Fibroblast of gingiva (primary cell): ENCODE measurements at places on chromosomes 13 and 19.
A peak's percentile ranks its signal among the peaks of the same experiment; 100 is the strongest.

- no peak for DNase-seq
Measured at GRCh38 chr13:66914155-66914554, 316.0 kb downstream of the PCDH9 start.

- DNase-seq: no peak
Measured at GRCh38 chr13:49932066-49932465, 4.1 kb downstream of the SPRYD7 start.

DNA sequence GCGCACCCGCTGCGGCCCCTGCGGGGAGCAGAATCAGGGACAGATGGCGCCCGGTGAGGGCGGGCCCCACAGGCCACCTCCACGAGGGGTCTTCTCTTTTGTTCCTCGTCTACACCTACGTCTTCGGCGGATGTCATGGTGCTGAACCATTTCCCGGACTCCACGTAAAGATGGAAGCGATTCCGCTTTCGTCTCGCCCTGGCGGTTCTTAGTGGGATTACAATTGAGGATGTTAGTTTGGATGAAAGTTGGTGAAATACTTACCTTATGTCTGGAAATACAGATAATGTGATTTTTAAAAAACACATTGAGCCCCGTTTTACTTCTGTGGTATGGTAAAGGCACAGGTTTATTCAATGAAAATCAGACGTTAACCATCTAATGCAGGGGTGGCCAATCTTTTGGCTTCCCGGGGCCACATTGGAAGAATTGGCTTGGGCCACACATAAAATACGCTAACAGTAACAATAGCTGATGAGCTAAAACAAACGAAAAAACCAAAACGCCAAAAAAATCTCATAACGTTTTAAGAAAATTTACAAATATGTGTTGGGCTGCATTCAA lies 1.4 kb upstream of the ZMYM5 start:
- DNase-seq: peak; percentile 67

DNA sequence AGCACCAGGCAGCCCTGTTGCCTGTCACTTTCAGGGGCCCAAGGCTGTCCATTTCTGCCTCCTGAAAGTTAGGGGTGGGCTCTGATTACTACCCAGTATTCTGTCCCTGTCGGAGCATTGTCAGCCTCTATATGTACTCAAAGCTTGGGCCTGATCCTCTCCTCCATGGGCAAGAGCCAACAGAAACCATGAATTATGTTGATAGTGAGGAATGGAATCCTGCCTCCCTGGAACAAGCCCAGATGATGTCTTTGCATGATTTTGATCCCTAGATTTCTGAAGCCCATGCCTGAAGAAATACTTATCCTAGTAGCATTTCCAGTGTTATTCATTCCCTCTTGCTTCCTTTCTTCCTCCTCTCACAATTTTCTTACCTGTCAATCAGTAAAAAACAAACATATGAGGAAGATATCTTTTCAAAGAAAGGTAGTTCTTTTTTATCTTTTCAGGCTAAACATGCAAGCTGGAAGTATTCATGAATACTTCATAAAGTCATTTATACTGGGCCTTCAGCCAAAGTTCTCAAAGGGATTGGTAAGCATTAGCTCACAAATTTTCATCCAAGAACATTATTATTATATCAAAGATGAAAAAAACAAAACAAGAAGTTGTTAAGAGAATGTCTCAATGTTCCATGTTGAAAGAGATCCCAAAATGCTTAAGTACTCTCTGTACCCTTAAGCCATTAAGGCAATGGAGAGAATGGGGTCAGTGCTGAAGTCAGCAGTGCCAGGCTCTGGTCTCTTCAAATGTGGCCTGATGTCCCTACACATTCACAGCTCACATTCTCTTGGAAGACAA lies 171.7 kb downstream of the NHLRC3 start:
- DNase-seq: peak; percentile 1

DNA sequence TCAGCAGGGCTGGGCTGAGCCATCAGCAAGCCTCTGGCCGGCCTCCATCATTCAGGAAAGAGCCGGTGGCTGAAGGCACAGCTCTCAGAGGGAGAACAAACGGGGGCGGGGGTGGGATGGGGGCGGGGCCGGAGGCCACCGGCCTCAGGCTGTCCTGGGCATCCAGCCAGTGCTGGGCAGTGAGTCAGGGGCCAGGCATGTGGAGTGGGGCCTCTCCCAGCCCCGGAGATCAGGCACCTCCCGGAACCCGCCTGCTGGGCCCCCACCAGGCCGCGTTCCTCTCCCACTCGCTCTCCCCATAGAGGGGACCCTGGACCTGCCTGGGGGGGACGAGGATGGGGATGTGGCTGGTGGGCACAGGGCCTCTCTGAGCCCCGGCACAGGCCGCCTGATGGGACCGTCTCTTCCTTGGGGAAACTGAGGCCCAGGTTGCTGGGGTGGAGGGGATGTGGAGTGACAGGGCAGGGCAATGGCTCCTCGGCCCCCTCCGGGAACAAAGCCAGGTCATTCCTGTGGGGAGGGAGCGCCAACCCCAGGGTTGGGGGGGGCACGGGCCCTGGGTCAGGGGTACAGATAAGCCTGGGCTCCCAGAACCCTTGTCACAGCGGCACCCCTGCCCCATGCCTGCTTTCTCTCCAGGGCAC lies 12.9 kb downstream of the SPC24 start:
- DNase-seq: peak; percentile 92

DNA sequence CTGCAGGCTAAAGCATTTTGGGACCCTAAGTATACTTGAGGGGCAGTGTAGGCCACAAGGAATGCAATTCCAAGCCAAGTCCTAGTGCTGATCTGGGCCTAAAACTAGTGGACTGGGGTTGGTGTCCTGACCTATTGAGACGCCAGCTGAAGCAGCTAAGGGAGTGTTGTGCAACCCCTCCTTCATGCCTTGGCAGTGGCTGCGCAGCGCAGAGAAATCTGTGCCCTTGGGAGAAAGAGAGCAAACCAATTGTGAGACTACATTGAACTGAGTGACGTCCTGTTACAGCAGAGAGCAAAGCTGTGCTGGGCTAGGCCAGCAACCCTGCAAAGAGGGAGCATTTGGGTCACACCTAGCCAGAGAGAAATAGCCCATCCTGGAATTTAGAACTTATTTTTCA lies 2715.0 kb upstream of the PCDH20 start:
- no peak for DNase-seq

- no peak for DNase-seq
Measured at GRCh38 chr13:94822356-94822755, 110.0 kb upstream of the SOX21 start.

DNA sequence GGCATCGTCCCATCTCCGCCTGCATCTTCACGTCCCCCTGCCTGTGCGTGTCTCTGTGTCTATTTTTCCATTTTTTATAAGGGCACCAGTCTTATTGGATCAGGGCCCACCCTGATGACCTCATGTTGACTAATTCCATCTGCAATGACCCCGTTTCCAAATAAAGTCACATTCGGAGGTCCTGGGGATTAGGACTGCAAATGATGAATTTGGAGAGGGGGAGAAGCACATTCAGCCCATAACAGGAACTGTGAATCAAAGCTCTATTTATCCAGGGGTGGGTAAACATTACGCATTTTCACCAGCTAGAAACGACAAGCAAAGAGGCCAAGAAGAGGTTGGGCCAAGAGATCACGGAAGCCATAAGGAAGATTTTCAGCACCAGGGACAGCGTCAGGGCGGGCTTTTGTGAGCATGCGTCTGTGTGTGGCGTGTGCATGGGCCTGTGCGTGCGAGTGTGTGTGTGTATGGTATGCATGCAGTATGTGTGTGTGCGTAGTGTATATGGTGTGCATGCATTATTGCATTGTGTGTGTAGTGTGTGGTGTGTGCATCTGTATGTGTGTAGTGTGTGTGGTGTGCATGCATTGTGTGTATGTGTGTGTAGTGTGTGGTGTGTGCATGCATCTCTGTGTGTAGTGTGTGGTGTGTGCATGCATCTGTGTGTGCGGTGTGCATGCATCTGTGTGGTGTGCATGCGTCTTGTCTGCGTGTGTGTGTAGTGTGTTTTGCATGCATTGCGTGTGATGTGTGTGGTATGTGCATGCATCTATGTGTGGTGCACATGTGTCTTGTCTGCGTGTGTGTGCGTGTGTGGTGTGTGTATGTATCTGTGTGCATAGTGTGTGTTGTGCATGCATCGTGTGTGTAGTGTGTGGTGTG lies 19.6 kb downstream of the CELF5 start:
- DNase-seq: peak; percentile 17

GRCh38 chr19:29760752-29761502 lies 45.9 kb upstream of the C19orf12 start:
- no peak for DNase-seq

DNA sequence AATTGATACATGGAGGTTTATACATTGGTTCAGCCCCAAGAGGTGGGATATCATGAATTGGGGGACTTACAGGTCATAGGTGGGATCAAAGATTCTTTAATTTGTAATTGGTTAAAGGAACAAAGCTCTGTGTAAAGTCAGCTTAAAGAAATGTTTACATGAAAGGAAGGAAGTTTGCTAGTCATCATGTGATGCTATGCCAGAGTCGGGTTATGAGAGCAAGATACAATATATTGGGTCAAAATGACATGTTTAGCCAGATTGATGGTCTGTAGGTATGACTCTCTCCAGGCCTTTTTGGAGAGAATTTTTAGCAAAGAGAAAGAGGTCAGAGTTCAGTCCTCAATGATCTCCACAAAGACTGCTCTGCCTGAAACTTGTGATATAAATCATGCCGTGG lies 5.3 kb upstream of the CYSLTR2 start:
- no peak for DNase-seq

DNA sequence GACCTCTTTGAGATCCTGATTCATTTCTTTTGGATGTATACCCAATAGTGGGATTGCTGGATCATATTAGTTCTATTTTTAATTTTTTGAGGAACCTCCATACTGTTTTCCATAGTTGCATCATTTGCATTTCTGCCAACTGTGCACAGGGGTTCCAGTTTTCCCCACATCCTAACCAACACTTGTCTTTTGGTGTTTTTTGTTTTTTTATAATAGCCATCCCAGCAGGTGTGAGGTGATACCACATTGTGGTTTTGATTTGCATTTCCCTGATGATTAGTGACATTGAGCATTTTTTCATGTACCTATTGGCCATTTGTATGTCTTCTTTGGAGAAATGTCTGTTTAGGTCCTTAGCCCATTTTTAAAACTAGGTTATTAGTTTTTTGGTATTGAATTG lies 18.8 kb upstream of the GPR183 start:
- DNase-seq: no peak
